ENCODE measurements at places on chromosomes 5 and 9.

DNA sequence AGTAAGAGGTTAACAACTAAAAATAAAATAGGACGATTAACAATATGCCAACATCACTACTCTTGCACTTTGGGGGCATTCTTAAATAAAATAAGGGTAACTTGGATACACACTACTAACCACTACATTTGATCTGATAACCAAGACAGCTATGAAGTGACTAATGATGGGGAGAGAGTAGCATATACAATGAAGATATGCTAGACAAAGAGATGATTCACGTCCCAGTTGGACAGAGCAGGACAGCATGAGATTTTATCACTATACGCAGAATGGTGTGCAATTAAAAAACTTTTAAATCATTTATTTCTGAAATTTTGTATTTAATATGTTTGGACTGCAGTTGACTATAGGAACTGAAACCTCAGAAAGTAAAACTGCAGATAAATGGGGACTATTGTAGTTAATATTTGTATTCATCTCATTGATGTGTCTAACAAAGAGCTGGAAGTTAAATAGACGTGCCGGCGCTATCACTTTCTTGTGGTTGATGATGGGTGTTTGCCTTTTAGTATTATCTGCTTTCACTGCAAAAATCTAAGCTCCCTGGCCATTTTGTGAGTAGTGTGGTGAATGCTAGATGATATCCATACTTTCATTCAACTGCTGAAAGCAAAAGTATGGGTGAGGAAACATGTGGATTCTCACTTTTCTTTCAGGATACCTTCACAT lies 18.7 kb downstream of the GIN1 start:
- DNase-seq, result no peak

GRCh38 chr9:107759823-107760166 lies 270.2 kb upstream of the KLF4 start:
- DNase-seq, result no peak

DNA sequence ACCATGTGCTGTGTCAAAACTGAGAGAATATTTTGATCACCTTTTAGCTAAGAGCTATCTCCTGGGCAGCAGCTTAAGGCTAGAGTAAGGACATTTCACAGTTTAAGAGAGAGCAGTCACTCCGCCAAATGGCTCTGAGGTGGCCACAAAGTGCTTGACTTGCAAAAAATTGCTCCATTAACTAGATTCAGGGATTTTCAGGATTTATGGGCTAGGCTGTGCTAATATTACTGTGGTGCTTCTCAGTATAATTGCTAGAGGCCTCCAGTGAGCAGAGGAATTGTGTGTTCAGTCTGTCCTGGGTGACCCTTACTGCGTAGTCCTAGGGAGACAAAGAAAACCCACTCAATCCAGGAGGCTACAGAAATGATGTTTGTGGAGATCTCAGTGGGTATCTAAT lies 65.2 kb downstream of the PALM2AKAP2 start:
- DNase-seq, result no peak

DNA sequence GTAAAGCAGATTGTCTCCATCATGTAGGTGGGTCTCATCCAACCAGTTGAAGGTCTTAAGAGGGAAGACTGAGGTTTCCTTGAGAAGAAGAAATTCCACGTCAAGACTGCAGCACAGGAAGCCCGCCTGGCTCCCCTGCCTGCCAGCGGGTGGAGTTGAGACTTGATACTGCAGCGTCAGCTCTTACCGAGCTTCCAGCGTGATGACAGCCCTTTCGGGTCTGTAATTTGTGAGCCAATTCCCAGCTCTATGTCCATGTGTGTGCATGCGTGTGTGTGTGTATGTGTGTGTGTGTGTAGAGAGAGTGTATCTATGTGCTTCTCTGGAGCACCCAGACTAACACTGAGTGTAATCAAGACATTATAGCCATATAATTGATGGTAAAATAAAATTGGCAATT lies 379.7 kb upstream of the IRX2 start:
- no peak for DNase-seq

- no peak for DNase-seq
Observed at GRCh38 chr5:150107909-150108447, 21.6 kb upstream of the CSF1R start.

- DNase-seq, result no peak
Observed at GRCh38 chr9:28249424-28249823, 676.1 kb upstream of the C9orf72 start.

DNA sequence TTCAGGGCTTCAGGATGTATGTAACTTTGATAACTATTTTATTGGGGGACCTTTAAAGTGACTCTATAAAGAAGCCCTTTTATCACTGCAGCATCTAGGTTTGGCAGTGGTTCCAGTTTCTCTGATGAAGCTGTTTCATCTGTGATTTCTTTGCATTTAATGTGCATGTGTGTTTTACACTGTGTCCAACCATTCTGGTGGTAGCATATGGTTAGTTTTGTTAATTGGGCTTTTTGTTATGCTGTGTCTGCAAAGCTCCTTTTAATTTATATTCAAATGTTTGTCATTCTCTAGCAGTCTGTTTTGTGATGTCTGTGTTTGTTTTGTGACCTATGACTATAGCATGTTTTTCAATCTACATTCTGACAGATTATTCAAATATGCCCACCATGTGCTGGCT lies 294.8 kb downstream of the DNAH5 start:
- no peak for DNase-seq

- DNase-seq, result no peak
Observed at GRCh38 chr5:94750681-94751080, 132.2 kb downstream of the SLF1 start.

DNA sequence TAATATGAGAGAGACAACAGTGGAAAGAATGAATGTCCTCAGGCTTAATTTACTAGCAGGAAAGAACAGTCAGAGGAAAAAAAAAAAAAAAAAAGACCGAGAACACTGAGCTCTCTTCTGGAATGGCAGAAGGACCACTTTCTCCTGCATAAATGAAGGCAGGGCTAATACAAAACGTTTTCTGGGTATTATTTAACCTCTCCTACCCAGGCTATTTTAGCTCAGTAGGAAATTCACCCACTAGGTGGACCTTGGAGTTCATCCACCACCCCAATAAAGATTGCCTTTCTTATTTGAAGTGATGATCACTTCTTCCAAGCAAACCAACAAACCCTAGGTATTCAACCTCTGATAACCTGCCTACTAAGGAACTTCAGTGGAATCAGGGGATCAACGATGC lies 3.7 kb downstream of the GLIS3 start:
- DNase-seq, result no peak

DNA sequence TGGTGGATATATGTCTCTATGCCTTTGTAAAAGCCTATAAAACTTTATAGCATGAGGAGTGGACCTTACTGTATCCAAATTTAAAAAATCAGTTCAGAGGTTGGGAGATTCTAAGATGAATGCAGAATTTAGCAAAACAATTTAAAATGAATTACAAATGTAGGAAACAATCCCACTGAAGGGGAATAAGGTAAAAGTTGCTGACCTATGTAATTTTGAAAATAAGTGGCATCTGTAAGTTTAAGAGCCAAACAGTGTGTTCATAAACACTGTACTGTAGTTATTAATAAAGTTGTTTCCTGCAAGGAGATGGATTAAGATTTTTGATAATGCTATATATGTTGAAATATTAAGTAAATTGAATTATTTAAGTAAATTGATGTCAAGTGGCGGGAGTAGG lies 4.6 kb downstream of the IFNW1 start:
- no peak for DNase-seq

DNA sequence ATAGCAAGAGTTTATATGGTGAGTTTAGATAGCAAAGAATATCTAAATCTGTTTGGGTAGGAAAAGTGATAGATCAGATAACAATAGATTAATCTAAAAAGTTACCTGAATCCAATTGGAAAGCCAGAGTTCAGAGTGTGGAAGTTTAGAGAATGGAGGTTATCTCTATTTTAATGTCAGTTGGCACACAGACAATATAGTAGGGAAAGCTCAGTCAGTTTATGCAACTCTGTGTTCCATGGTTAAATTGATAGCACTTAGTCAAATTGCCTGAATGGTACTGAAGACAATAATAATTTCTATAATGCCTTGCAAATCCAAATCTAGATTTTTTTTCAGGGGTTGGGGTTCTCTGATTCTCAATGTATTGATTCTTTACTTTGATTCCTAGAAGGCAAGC lies 77.0 kb downstream of the ARHGEF28 start:
- DNase-seq, result no peak

GRCh38 chr5:65611524-65611923 lies 12.6 kb downstream of the TRIM23 start:
- no peak for DNase-seq

DNA sequence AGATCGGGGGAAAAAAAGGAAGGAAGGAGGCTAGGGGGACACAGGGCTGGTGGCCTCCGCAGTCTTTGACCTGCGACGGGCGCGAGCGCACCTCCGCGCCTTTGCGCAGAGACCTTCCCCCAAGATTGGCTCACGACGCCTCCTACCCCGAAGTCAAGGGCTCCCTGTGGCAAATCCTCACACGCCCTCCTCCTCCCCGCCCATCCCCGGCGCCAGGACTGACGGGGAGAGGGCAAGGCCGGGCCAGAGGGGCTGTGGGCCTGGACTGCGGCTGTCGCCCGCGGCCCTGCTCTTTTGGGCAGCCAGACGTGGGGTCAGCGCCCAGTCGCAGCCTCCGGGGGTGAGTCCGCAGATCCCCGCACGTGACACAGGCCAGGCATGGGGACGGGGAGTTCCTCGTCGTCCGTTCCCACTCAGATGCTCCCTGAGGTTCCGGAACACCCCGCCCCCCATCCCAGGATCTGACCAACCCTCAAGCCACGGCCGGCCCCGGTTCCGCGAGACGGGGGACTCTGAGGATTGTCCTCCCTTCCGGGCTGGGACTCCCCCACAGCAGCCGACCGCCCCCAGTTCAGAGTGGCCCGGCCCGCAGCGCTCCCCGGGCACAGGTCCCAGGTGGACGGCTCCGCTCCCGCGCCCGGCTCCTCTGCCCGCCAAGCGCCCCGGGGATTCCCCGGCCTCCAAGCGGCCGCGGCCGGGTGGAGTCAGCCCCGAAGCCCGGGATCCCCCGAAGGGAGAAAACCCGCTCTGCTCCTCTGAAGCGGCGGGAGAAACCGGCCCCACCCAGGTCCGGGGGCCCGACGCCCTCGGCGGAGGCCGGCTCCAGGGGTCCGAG lies 543 bp upstream of the ANKRD33B start:
- no peak for DNase-seq

DNA sequence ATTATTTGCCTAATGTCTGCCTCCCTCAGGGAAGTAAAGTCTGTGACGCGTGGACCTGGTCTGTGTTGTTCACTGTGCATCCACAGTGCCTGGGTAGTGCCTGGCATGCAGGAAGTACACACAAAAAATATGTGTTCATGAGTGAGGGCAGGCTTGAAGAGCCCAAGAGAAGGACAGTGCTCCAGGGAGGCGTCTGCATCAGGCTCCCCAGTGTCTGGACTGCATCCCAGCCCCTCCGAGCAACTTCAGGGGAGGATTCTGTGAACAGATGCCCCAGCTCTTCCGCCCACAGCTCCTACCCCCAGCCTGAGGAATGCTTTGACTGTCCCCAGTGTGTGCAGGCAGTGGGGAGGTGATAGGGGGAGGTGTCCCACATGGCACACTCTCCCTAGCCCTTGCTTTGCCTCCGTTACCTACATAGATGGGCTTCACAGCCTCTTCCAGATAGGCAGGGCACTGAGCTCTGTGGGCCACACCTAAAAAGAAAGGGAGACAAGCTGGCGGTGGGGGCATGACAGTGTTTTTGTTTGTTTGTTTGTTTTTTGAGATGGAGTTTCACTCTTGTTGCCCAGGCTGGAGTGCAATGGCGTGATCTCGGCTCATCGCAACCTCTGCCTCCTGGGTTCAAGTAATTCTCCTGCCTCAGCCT lies 25.4 kb downstream of the IRF1 start:
- no peak for DNase-seq

GRCh38 chr9:33166231-33167083 lies 679 bp downstream of the B4GALT1 start:
- no peak for DNase-seq

DNA sequence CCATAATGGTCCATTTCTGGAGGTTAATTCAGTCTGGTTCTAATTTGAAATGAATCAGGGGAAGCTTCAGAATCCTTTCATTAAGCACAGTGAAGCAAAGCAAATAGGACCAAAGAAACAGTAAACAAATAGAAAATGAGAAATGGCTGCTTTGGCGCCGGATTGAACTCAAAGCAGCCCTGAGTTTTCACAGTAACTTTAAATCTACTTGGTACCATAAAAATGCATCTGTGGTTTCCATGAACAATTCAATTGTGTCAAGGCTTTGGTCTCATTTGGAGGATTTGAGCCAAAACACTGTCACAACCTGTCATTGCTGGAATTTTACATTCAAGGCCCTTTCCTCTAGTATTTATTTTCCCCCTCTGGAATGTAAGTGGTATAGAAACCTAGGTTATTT lies 25.9 kb upstream of the DAPK1 start:
- no peak for DNase-seq

DNA sequence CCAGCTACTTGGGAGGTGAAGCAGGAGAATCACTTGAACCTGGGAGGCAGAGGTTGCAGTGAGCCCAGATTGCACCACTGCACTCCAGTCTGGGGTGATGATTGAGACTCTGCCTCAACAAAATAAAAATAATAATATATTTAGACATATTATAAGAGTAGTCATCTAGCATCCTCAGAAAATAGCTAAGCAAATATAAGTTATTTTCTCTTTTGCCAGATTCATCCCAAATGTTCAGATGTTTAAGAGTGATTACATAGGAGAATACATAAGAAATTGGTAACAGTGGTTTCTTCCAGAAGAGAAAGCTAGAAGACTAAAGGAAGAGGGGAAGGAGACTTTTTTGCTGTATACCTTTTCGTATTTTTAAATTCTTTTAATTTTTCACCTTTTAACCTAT lies 20.0 kb downstream of the PRKAA1 start:
- no peak for DNase-seq

Data from stimulated activated CD4-positive, alpha-beta T cell treated with anti-CD3 and anti-CD28 coated beads, Interleukin-1b, Interleukin-23, amount 100 ng/mL, for 1 hour (primary cell).